ENCODE measurements at places on chromosomes 12 and 14.

DNA sequence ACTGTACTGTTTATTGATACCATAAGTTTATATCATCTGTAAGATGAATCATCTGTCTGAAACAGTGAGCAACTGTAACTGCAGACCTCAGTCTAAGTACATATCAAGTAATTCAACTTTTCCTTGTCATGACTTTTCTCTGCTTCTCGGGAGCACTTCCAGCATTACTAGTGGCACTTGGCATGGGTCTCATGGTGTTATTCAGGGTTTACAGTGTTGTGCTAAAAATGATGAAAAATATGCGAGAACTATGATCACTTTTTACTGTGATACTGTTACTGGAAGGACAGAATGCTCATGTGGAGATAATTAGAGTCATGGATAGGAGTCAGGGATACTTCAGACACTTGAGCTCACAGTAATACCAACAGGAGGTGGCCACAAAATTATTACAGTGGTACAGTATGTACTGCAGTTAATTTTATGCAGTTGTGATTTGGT lies 8.3 kb downstream of the KTN1 start:
- no peak for DNase-seq

DNA sequence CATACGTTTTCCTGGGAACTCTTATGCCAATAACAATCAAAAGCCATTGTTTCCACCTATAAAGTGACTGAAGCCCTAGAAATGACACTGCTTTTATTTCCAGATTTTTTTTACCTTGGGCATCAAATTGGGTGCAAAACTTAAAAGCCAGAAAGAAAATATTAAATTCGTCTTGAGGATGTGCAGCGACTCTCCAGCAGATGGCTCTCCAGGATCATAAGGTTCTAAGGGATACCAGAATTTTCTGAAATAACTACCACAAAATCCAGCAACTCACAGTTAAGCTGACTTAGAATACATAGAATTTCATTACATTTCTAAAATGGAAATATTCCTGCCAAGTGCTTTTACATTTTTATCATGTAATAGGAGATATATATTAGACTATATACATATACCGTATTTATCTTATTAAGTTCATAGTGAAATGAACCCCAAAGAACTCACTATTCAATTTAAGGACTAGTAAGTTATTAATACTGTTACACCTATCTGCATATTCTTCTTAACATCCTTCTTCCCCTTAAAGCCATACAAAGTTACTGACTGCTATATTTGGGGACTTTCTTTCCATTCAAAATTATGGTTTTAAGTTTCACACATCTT lies 44.0 kb downstream of the ARMH4 start:
- DNase-seq: peak; percentile 11

- DNase-seq: no peak
Measured at GRCh38 chr12:45327823-45328383, 112.0 kb downstream of the ANO6 start.

GRCh38 chr12:124321556-124322270 lies 26.8 kb downstream of the RFLNA start:
- DNase-seq: no peak

- DNase-seq: no peak
Measured at GRCh38 chr12:53849656-53850055, 89.0 kb upstream of the HOXC13 start.

DNA sequence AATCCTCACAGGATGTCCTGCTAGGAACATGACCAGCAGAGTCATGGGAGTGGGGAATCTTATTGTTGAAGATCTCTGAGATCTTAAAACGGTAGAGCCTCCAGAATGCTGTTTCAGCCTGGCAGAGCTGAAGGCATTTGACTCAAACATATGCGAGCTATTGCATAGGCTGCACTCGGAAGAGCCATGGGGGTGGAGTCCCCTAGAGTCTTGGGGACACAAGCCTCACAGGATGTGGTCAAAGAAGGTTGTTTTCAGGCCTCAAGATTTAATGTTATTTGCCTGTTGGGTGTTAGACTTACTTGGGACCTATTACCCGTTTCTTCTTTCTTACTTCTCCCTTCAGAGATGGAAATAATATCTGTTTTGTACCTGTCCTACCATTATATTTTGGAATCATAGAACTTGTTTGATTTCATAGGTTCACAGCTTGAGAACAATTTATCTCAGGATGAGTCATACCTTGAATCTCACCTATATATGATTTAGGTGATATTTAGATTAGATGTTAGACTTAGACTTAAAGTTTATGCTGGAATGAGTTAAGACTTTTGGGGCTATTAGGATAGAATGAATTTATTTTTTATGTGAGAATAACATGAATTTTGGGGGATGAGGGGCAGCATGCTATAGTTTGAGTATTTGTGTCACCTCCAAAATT lies 172.2 kb upstream of the ATP2B1 start:
- peak; percentile 66 for DNase-seq
